H9 (cell line): ENCODE measurements at places on chromosomes 16 and 17.

DNA sequence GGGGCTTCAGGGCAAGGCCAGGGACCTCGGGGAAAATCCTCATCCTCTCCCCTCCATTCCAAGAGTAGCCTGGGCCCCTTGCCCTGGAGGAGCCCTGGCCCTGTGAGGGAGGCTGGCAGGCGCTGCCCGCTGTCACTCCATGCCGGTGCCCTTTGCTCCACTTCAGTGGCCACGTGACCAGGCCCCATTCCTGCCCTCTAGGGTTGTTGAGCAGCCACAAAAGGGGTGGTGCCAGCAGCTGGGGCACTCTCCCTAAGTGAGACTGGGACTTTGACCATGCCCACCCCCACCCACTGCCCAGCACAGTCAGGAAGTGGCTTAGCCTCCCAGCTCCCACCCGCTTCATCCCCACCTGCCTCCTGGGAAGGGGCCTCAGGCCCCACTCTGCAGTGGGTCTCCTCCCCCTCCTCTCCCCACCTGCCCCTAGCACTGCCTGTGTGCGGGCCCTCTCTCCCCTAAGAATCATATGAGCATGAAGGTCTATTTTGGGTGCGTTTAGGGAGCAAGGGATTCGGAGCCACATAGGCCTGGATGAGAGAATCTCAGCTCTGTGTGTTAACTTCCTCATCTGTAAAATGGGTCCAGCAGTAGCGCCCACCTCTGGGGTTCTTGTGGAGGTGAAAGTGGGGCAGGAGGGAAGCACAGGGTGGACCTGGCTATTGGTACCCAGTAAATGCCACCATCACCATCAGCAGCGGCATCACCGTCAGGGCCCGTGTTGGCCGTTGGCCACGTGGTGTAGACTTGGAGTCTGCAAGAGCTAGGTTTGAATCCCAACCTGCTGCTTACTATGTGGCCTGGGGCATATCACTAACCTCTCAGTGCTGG, 7.2 kb downstream of the PDK2 start:
- DNase-seq: no peak

DNA sequence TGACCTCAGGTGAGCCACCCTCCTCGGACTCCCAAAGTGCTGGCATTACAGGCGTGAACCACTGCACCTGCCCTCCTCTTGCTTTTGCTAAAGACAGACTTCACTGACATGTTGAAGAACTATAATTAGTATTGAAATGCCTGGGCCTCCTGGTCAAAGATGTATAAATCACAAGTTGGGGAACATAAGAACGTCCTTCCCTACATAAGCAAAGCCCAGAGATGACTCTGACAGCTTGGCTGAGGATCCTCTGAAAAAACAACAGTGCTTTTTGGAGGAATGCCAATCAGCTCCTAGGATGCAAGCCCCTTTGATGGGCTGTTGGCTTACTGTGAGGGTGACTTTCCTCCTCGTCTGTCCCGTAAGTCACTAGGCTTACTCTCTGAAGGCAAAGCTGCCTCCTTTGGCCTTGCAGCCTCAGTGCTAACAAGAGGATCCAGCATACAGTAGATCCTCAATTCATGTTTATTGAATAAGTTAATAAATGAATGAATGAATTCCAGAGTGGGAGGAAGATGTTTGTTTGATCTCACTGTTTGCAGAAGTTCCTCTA, 6.3 kb downstream of the APOH start:
- DNase-seq: no peak

DNA sequence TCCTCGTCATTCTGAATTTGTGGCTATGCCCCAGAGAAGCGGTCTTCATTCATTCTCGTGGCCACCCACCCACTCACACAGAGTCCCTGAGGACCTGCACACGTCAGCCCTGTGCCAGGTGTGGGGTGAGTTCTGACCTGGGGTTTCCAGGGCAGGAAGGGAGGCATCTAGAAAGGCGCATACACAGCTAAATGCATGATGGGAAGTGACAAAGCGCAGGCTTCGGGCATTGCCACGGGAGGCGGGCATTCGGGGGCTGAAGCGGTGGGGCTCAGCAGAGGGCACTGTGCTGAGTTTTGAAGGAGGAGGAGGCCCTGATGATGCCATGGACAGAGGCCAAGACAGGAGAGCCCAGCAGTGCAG, 10.9 kb downstream of the UBALD2 start:
- DNase-seq: no peak

- no peak for DNase-seq
These were observed 465.7 kb downstream of the HAPSTR1 start for GRCh38 chr16:9556949-9557665.

GRCh38 chr17:65638221-65638975, 77.0 kb upstream of the AXIN2 start:
- no peak for DNase-seq

DNA sequence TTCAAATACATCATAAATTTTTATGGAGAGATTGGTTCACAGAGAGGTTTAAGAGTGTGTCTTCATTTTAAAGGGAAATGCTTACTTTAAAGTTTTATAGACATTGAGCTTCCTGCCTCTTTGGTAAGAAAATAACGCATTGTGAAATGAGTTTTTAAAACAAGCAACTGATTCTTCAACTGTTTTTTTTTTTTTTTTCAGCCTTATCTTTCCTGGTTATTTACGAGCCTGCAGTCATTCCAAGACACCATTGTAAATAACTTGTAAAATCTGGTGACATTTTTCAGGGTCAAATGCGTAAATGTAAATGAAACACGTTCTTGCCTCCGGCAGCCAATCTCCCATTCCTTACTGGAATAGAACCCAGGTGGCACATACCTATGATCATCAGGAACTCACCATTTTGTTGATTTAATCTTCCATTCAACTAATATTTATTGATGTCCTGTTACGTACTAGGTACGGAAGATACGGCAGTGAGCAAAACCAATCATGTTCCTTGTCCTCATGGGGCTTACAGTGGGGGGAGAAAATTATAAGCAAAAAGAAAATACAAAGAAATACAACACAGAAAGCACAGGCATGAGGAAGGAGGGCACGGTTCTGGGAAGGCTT, 33.2 kb upstream of the CDYL2 start:
- no peak for DNase-seq

- DNase-seq: no peak
These were observed 11.1 kb downstream of the CA10 start for GRCh38 chr17:52147431-52147830.

GRCh38 chr17:1004769-1005295, 7.9 kb downstream of the TIMM22 start:
- DNase-seq: no peak

- no peak for DNase-seq
These were observed 26.4 kb downstream of the EEF2K start for GRCh38 chr16:22232277-22233036.

DNA sequence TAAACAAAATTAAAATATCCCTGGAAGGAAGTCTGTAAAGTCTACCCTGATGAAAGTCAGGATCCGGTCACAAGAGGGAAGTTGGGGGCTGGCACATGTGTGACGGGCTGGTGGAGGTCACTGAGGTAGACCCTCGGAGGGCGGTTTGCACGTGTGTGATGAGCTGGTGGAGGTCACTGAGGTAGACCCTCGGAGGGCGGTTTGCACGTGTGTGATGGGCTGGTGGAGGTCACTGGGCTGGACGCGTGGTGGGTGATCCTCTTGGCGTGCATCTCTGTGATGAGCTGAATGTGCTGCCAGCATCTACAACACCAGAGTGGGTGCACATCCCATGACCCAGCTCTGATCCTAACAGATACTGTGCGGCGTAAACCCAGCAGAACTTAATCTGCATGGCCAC, 43.7 kb upstream of the METRNL start:
- no peak for DNase-seq

- DNase-seq: peak; percentile 87
These were observed 21.2 kb upstream of the HOXB9 start for GRCh38 chr17:48647103-48647962.

- no peak for DNase-seq
These were observed 163.5 kb upstream of the CDH11 start for GRCh38 chr16:65285128-65286048.

GRCh38 chr16:85466304-85466700, 146.8 kb upstream of the GSE1 start:
- no peak for DNase-seq

- no peak for DNase-seq
These were observed 27.6 kb downstream of the CCDC40 start for GRCh38 chr17:80063830-80064585.

DNA sequence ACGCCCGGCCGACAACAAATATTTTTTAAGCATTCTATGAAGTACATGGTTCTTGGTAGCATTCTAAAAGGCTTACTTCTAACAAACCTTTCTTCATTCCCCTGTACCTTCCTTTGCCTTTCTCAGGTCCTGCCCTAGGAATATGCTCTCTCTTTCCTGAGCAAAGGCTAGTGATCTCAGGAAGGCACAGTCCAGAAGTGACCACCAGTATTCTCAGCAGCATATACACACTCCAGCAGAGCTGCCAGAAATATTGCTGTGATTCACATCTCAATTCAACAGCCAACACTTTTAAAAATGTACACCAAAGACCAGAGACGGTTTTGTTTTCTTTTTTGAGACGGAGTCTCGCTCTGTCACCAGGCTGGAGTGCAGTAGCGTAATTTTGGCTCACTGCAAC, 41.4 kb upstream of the ANKFY1 start:
- DNase-seq: no peak

DNA sequence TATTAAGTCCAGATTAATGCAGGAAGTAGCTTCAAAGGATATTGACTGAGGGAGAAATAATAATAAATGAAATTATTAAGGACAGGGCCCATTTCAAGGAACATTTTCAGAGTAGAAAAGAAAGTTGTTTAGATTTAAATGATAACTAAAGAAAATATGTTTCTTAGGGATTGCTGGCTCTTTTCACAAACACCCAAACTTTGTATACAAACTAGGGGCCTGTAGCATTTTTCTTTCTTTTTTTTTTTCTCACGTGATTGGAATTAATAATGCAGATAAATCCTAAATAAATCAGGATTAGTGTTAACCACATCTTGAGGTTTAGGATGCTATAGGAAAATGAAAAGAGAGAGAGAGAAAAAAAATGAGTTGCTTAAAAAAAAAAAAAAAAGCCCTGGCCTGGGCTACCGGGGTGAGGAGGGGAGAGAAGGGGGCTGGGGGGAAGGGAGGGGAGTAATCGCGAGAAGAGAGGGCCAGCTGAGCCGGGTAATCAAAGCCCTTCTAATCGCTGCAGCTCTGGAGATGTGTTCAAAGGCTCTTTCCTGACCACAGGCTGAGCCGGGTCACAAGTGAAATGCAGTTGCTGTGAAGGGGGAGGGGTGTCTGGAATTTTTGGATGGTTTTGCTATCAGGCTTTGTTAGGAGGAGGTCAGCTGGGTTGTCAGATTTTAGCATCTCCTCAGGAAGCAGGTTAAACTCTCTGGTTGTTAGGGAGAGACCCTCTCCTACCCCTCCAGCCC, 104.6 kb upstream of the ZFHX3 start:
- peak; percentile 69 for DNase-seq

DNA sequence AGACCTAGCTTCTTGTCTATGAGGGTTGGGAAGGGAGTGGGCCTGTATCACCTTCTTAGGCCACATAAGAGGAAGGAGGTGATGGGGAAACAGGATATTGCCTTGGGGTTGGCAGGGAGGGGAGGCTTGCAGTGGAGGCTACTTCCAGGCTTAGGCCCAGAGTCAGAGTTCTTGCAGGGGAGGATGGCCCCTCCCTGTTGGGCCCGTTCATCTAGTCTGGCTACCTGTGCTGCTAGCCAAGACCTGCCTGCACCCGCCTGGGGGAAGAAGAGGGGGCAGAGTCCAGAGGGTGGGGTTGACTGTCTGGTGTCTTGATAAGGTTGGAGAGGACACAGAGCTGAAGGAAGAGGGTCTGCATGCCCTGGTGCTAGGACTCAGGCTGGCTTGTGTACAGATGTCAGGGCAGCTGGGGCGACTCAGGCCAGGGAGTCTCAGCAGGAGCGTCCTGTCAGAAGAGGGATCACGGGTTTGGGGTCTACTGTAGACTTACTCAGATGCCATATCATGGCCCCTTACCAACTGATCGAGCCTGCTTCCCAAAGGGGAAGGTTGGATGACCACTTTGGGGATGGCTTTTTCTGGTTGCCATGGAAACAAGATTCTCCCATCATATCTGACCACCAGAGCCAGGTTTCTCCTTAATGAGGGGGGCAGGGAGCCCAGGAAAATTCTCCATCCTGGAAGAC, 5.3 kb downstream of the KDM6B start:
- no peak for DNase-seq

DNA sequence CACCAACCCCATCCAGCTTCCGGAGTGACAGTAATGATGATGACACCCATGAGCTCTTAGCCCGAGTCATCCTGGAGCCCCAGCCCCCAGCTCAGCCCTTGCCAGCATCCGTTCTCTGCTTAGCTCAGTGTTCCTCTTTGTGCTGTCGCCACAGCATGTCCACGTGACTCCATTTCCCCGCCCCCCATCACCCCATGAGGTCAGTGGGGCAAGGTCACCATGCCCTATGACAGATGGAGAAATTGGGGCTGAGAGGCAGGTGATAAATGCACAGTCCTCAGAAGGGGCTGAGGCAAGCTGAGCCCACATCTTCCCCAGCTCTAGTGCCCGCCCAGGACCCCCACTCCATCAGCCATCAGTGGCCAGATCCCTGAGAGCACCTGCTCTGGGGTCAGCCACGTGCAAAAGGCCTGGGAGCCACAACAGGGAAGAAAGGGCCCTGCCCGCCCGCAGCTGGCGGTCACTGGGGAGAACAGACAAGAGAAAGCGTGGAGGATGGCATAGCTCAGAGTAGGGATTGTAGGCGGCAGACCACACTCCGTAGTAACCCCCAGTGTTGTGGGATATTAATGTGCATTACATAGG, 17.1 kb downstream of the ITGB4 start:
- no peak for DNase-seq

DNA sequence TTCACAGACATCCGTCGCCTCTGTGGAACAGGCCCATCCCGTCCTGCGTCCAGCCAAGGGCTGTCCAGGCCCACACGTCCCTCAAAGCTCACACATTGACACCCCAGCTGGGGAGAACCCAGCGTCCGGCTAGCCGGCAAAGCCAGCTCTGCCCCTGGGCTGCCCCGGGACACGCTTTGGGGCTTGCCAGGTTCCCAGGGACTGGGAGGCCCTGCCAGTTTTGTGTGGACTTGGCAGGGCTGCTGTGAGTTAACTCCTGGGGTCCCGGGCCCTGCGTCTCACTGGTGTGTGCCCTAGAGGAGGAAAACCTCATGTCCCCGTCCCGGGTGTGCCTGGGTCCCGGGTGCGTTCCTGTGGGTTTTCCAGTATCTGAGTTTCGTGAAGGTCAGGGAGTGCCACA, 6.3 kb downstream of the SOX8 start:
- DNase-seq: no peak

DNA sequence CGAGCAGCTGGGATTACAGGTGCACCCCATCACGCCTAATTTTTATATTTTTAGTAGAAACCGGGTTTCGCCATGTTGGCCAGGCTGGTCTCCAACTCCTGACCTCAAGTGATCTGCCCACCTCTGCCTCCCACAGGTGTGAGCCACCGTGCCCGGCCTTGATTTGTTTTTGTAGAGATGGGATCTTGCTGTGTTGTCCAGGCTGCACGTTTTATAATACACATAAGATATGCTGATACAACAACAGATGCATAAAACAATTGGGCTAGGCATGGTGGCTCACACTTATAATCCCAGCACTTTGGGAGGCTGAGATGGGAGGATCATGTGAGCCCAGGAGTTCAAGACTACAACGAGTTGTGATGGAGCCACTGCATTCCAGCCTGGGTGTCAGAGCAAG, 6.0 kb downstream of the USP36 start:
- no peak for DNase-seq

GRCh38 chr16:1938316-1938715, 4.7 kb downstream of the MSRB1 start:
- no peak for DNase-seq

GRCh38 chr17:6240601-6241000, 170.4 kb downstream of the WSCD1 start:
- peak; percentile 21 for DNase-seq
